Psoas muscle (tissue), 8 donors: ENCODE measurements at places on chromosomes 11 and 22. TPM values are rescaled to one million over a fixed set of nuclear protein-coding genes. Genes with fewer than 3 reads are reported as not detected.
A peak's percentile ranks its signal among the peaks of the same experiment; 100 is the strongest.

The XKR3 gene
- not detected for total RNA-seq

The PTPRCAP gene
- total RNA-seq: 0.89 TPM

DNA sequence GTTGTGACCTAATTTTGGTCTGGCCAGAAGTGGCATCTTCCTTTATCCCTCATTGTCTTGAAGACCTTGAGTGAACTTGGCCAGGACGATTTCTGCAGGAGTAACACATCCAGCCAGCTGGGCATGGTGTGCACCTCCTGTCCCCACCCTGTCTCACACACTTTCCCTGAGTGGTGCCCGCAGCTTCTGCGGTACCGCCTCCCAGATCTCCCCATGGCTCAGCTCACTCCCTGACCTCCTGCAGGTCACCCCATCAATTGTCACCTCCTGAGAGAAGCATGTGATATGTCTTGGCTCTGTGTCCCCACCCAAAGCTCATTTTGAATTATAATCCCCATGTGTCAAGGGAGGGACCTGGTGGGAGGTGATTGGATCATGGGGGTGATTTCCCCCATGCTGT lies 50.2 kb upstream of the TP53I11 start:
- H3K4me3 ChIP-seq: no peak overlapping the region
- no peaks in the 10 kb centered on the region for H3K36me3 ChIP-seq
- H3K4me1 ChIP-seq: no peaks in the 10 kb centered on the region
- H3K27me3 ChIP-seq: no peaks in the 10 kb centered on the region
- no peak for DNase-seq

GRCh38 chr22:49772692-49773091 lies 55.0 kb downstream of the BRD1 start:
- H3K36me3 ChIP-seq: peaks cover 57% of the 10 kb centered on the region
- H3K4me3 ChIP-seq: no peak overlapping the region
- no peak overlapping the region for H3K27ac ChIP-seq
- peaks cover 10% of the 10 kb centered on the region for H3K4me1 ChIP-seq
- DNase-seq: peak; percentile 11

GRCh38 chr11:96049426-96049825 lies 125.5 kb upstream of the MTMR2 start:
- no peaks in the 10 kb centered on the region for H3K4me1 ChIP-seq
- DNase-seq: no peak
- no peak overlapping the region for H3K4me3 ChIP-seq
- no peak overlapping the region for H3K27ac ChIP-seq
- no peaks in the 10 kb centered on the region for H3K27me3 ChIP-seq
- no peaks in the 10 kb centered on the region for H3K36me3 ChIP-seq

The KCTD21 gene
- total RNA-seq: 7.0 TPM

The MS4A10 gene
- total RNA-seq: not detected

The TIMM10B gene
- total RNA-seq: 25.2 TPM

DNA sequence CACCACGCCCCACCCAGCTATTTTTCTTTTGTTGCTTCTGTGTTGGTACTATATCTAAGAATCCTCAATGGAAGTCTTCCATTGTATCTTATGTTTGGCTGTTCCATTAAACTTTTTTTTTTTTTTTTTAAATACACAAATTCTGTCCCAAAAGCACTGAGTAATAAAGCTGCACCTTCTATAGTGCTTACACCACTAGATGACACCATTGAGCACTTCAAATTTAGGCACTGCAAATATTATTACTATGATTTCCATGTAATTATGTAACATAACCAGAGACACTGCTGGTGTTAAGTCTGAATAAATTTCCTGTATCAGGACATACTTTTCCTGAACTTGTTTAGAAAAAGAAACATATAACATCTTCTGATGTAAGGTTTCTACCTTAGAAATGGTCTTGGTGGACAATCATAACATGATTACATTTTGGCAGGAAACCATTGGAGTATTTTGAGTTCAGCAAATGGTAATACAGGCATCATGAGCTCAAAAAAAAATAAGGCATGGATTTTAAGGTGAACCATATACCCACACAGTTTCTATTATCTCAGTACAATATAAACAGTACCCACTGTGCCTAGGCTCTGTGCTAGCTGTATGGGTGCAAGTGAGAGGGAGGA lies 110.5 kb downstream of the ATG16L2 start:
- no peak overlapping the region for H3K4me3 ChIP-seq
- no peak overlapping the region for H3K27ac ChIP-seq
- H3K4me1 ChIP-seq: peaks cover under 1% of the 10 kb centered on the region
- no peak for DNase-seq

DNA sequence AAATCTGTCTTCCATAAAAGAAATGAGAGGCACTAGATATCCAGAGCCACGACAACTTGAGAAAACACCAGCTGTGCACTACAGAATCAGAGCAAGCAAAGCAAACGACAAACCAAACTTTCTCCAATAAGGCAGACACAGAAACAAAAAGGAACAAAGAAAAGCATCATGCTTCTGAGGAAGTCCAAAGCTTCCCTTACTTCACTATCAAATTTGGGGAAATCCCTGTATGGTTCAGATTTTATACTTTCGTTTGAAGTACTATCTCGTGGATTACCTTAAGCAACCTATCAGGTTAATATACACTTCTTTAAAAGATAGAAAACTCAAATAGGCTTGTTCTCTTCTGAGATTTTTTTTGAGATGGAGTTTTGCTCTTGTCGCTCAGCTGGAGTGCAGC lies 27.7 kb downstream of the ALG9 start:
- H3K27ac ChIP-seq: no peak overlapping the region
- peaks cover 21% of the 10 kb centered on the region for H3K4me1 ChIP-seq
- H3K27me3 ChIP-seq: no peaks in the 10 kb centered on the region

The NF2 gene
- total RNA-seq: 50.1 TPM

The NLRP14 gene
- total RNA-seq: not detected

DNA sequence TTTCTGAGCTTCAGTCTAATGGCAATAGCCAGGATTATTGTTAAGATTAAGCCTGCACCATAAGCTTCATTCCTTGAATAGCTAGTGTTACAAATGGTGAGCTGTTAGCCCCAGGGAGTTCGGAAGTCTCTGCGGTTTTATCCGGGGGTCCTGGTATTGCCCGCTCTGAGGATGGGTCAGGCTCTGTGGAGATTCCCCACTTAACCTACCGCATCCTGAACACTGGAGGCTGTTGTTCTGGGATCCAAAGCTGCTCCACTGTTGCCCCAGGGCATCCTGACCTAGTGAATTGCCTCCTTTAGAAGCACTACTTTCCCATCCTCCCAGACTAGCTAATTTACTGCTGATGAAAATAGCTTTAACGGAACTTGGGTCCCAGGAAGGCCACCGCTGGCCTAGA lies 14.5 kb upstream of the PEX26 start:
- H3K27ac ChIP-seq: no peak overlapping the region
- H3K4me1 ChIP-seq: peaks cover 14% of the 10 kb centered on the region
- no peaks in the 10 kb centered on the region for H3K36me3 ChIP-seq
- H3K4me3 ChIP-seq: no peak overlapping the region
- no peak for DNase-seq

The GSTT2 gene
- 0.34 TPM for total RNA-seq

The LIPT2 gene
- total RNA-seq: 4.3 TPM
